ENCODE measurements at places on chromosomes 1 and 21.

DNA sequence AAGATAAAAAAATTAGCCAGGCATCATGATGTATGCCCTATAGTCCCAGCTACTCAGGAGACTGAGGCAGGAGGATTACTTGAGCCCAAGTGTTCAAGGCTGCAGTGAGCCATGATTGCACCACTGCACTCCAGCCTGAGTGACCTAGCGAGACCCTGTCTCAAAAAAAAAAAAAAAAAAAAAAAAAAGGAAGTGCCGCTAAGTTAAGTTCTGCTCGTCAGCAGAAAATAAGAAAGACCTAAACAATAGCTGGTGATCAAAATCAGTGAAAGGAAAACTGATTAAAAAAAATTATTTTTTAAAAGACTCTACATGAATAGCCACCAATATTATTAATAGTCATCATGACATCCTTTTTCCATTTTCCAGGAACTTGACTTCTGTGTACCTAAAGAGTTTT is 44.2 kb upstream of the MTR start:
- no peak for DNase-seq

GRCh38 chr1:5526385-5526750 is 465.9 kb downstream of the NPHP4 start:
- DNase-seq: no peak

GRCh38 chr1:185058110-185058509 is 12.8 kb downstream of the RNF2 start:
- DNase-seq: no peak

DNA sequence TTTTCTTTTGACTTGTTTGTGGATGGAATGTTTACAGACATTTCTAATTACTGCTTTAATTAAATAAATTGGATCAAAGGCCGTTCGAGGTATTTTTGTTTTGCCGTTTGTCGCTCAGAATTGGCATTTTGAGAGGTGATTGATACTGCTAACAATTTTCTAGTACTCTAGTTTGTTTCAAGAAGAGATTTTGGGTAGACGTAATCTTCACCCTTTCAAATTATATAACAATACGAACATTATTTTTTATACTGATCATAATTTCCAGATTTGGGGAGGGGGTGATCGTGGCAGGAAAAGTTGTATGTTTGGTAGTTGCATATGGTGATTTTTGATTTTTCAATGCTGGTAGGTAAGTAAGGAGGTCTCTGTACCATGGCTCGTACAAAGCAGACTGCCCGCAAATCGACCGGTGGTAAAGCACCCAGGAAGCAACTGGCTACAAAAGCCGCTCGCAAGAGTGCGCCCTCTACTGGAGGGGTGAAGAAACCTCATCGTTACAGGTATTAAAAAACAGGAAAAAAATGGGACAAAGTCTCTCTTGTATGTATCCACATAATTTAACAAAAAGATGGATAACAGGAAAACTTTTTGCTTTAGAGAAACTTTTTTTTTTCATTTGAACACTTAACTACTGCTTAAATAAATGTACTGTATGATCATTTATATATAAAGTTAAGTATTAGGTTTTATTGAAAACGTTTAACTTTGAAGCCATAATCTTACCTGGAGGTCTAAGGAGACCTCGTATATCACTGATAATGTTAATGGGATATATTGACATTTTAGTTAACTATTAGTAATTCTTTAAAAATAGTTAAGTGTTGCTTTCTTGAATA is 1.7 kb downstream of the H3-3A start:
- no peak for DNase-seq

- no peak for DNase-seq
These were observed 35.4 kb downstream of the IGSF21 start for GRCh38 chr1:18142969-18143368.

- no peak for DNase-seq
These were observed 22.6 kb downstream of the EPHA2 start for GRCh38 chr1:16133007-16133961.

GRCh38 chr1:24126018-24126671 is 14.2 kb upstream of the MYOM3 start:
- no peak for DNase-seq

DNA sequence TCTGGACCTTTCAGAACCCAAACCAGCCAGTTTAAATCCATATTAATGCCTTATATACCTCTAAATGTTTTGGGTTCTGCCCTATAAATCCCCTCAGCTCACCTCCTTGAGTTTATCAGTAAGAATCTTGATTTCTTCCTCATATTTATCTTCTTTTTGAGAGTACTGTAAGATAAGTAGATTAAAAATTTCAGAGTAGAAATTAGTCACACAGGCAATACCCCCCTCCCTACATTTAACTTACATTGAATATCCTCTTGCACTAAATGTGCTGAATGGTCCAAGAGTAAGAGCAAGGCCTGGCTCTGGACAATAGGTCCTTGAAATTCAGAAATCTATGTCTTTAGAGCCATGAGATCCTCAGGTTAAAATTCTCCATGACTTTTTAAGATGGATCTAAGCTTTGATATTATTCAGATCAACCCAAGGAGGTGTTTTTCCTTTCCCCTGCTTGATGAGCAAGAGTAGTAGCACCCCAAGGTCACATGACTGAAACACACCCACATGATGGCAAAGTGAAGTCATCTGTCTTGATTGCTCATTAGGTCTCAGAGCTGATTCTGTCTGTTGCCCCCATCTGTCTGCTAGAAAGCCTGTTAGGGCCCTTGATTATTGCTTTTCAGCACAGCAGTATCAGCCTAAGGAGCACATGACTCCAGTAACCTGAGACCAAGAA is 15.8 kb upstream of the NUP210L start:
- DNase-seq: no peak

- no peak for DNase-seq
These were observed 92.2 kb downstream of the PLXNA2 start for GRCh38 chr1:208151728-208152598.

DNA sequence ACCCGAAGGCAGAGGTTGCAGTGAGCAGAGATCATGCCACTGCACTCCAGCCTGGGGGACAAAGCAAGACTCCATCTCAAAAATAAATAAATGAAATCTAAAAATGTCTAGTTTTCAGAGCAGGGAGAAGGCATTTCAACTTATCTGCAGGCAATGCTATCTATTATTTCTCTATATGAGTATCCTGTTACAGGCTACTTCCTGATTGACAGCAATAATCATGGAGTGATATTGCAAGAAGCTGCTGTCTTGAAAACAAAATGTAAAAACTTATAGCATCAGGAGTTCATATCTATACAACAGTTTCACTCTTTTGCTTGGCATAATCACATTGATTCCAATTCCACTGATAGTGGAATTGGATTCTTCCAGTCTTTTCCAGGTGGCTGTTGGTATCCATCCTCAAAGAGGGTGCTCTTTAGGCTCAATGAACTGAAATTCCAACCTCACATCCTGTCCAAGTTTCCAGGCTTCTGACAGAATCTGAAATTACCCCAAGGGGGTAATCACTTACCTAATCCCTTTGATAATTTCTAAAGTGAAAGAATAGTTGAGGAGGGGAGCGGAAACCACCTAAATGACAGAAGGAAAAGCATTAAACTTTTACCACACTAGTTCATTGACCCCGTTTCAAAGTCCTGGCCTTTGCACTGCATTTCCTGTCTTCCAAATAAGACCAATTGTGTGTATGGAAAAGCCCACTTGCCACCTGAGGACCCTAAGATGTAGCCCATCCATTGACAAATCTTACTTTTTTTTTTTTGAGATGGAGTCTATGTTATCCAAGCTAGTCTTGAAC is 107.6 kb downstream of the GLUL start:
- DNase-seq: no peak

GRCh38 chr1:175172503-175172902 is 20.1 kb downstream of the KIAA0040 start:
- DNase-seq: no peak

DNA sequence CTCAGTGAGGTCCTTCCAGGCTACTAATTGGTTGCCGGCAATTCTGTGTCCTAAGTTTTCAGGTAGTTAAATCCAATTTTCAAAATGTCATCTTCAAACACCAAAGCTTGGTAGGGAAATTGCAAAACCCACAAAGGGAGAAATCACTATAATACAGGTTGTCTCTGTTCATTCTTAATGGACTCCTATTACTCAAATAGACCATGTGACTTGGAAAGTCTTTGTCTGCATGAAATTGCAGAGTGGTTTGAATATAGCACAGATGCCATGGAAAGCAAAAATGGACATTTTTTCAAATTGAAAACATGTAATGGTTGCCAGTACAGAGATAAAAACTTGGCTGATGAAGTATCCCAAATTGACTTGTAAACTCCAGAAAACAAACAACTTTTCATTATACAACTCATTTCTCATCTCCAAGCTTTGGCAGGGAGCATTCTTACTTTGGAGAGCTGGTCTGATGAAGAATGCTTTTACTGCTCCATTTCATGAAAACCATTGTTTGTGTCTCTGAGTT is 169.5 kb upstream of the PKN2 start:
- no peak for DNase-seq

- DNase-seq: no peak
These were observed 87.9 kb downstream of the ZZZ3 start for GRCh38 chr1:77594366-77595112.

GRCh38 chr1:8448911-8449661 is 131.2 kb downstream of the SLC45A1 start:
- DNase-seq: no peak

- DNase-seq: no peak
These were observed 15.2 kb downstream of the ENAH start for GRCh38 chr1:225637651-225638199.

DNA sequence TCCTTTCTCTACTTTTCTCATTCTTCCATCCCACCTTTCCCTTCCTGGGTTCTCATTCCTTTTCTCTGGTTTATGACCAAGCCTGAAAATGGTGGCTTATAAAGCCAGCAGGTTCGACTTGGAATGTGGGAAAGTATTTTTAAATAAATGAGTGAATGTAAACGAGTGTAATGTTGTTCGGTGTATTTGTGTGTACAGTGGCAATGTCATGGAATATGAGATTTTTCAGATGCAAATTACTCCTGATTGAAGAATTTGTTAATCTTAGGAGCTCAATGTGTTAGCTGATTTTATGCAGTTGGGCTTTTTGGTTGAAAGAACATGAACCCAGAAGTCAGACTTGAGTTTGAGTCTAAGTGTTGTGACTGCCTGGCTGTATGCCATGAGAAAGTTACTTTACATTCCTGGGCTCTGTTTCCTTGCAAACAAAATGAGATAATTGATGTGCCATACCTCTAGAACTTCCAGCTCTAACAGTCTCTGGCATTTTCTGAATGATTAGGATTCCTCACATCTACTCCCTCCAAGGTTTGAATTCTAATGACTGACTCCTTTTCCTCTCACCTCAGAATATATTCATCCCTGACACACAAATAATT is 6.6 kb downstream of the SGIP1 start:
- no peak for DNase-seq

DNA sequence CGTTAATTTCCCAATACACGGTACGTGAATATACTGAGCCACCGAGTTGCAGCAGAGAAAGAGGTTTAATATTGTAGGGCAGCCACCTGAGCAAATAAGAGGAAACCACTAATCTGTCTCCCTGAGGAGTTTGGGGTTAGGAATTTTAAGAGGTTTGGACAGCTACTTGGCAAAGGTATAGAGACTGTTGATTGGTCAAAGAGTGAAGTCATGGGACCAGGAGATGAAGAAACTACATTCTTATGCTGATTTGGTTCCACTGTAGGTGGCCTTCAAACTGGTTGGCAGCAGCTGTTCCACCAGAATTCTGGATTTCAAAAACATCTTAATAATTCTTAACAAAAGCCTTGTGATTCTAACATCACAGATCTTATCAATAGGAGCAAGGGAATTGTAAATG is 485.4 kb upstream of the PRMT6 start:
- no peak for DNase-seq

DNA sequence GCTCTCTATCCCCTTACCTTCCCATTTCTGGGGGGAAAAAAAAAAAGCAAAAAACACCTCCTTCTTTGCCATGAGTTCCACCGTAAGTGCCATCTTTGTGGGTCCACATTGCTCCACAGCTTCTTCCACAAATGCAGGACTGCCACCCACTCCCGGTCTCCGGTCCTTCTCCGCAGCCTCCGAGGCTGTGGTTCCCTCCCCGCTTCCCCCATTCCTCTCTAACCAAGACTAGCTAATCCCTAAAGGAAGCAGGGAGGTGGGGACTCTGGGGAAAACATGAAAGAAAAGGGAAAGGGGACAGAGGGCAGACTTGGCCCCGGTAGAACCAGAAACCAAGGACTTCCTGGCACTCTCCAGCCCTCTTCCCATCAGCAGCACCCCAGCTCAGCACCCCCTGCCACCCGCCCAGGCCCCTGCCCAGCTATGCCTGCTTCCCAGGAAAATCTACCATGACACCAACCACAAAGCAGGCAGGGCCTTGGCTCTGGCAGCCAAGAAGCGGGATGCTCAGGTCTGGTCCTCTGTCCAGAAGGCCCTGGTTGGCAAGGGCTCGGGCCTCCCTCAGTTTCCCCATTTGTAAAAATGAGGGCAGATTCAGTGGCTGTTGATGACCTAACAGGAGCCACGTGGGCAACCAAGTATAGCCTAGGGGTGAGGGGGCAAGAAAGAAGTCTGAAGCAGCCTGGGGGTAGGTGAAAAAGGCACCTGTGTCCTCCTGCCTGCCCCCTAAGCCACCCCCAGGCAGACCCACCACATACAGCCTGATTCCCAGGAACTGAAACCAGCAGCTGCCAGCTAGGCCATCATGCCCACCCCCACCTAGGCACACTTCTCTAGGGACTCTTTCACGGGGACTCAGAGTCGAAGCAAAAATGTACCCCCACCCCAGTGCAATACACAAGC is 2.5 kb downstream of the EPHA2 start:
- DNase-seq: no peak

GRCh38 chr1:83998498-83999315 is at the start of gene TTLL7:
TSS of gene TTLL7 (minus strand) at chr1:83999132. CDS start at chr1:83952211, 46,921 bp downstream.
- peak; percentile 49 for DNase-seq

DNA sequence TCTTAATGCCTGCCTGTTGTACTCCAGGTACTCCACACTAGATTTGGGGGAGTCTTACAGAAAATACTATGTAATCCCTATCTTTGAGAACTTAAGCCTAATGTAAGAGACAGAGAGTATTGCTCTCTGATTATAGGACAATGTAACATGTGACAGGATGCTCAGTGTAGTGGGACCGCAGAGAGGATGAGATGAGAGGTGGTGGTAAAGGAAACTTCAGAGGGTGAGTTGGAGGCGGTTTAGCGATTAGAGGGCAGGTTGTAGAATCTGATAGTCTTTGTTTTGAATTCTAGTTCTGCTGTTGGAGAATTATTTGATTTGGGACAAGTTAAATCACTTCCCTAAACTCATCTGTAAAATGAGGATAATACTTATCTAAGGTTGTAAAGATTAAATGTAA is 5.4 kb downstream of the SOAT1 start:
- no peak for DNase-seq

DNA sequence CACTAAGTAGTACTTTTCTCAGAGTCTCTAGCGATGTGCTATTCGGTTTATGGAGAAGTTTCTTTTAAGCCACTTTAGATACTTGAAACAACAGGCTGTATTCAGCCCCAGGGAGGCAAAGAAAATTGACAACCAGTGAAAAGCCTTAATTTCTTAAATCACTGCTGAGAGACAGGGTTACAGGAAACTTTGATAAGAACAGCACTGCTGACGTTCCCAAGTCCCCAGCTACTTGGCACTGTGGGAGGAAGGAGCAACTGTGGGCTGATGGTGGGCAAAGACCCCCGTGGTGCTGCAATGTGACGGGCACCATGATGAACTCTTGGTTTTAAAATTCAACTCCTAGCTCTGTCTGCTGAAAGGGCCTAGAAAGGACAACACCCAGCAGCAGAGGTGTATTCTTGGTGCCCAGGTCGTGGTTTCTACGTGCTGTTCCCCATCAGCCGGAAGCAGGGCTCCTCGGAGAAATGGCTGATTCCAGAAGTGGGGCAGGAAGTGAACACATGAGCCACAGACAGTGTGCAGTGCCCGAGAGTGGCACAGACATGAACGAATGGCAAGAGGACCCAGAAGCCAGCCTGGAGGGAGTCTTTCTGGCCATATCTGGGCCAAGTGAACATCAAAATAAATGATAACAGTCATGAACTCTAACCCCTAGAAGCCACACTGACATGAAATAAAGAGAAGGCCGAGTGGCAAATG is 5.3 kb downstream of the PTTG1IP start:
- DNase-seq: no peak

All from CMK (cell line).